Aorta (tissue), 5 donors: ENCODE measurements at places on chromosomes 7 and 10.

GRCh38 chr10:27223964-27224363 is 16.6 kb downstream of the ACBD5 start:
- DNase-seq = no peak

DNA sequence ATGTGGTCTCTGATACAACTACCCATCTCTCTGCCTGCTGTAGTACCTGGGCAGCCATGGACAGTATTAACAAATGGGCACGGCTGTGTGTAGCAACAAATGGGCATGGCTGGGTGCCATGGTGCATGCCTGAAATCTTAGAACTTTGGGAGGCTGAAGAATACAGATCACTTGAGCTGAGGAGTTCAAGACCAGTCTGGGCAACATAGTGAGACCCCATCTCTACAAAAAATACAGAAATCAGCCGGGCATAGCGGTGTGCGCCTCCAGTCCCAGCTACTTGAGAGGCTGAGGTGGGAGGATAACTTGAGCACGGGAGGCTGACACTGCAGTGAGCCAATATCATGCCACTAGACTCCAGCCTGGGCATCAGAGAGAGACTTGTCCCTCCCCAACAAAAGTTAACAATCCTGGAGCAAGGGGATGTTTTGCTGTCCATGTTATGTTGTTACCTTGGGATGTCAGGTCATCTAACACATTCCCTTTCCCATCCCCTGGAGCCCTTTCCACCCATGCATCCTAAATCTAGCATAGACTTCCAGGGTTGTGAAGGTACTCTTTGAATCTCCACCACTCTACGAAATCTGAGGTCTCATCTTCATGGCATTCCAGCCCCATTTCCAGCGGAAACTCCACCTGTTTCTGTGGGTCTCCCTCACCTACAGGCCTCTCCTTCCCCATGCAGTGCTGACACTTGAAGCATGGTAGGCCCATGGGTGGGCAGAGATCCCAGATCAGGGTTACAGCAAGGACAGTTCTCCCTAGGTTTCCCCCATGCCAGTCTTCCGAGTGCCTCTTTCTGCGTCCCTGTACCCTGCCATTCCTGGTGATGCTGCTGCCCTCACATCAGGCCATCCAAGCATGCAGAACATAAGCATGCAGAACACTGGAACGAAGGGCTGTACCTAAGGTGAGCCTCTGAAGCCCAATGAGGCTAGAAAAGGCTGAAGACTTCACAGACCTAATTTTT is 13.1 kb downstream of the FXYD4 start:
- DNase-seq = peak; percentile 23

DNA sequence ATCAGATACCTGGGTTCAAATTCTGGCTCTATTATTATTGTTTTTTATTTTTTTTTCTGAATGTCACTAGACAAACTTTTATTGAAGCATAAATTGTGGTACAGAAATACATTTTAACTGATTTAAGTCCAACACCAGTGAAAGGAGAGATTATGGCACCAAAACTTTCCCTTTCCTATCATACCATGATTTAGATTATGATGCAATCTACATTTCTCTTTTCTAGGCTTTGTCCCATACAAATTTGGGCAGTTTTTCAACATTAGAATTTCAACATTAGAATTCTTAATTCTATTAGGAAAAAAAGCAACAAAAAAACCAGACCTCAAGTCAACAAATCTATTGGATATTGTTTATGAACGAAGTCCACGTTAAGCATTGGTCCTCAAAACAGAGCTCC is 11.0 kb downstream of the AS3MT start:
- DNase-seq = no peak

DNA sequence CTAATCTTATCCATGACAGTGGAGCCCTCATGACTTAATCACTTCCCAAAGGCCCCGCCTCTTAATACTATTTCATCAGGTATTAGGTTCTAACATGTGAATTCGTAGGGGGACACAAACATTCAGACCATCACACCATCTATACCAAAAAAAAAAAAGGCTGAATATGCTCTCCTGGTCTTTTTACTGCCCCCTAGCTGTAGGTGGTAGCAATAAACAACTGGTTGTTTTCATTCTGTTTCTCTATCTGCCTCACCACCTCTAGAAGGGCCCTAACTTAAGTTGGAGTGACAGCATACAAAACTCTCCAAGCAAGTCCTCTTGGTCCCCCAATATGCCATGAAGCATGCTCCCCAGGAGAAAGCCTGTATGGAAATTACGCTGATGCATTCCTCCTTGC is 94.1 kb downstream of the GRM8 start:
- DNase-seq = no peak
